ENCODE measurements at places on chromosomes 16 and 17. TPM values are rescaled to one million over a fixed set of nuclear protein-coding genes. Genes with fewer than 3 reads are reported as not detected.

Gene MYH2
- not detected for total RNA-seq

Gene TBC1D3E
- not detected for total RNA-seq

Gene HSF4
- 87.7 TPM for total RNA-seq

Gene DYNLRB2
- total RNA-seq = not detected

Gene IFT20
- total RNA-seq = 31.1 TPM

Gene OR3A3
- total RNA-seq = not detected

Gene SOX9
- total RNA-seq = not detected

Gene OTOP2
- total RNA-seq = not detected

Gene SKAP1
- total RNA-seq = 96.6 TPM

Gene HOXB3
- 8.1 TPM for total RNA-seq

Gene KRTAP16-1
- not detected for total RNA-seq

Gene SLC5A11
- total RNA-seq = not detected

Gene OSGIN1
- total RNA-seq = 0.67 TPM

Gene TBC1D3D
- 16.9 TPM for total RNA-seq

Gene KRT32
- not detected for total RNA-seq

Gene GCGR
- total RNA-seq = 0.17 TPM
